IPS-NIHi11 (cell line): ENCODE measurements at places on chromosomes 6 and 20.

DNA sequence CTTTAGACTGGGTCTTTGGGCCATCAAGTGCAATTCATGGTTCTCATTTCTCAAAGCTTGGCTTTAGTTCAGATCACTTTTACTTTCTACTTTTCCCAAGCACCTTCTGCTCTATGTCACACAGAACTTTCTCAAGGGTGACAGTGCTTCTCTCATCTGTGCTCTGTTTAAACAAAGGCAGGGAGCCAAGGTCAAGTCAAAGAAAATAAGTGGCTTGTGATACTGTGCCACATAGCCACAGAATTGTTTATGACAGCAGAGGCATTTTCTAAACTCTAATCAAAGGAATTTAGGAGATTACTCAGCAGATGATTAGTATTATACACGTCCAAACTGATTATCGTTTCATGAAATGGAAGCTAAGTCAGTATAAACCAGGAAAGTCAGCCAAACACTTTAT lies 348.0 kb downstream of the HDGFL1 start:
- no peak for DNase-seq

- DNase-seq: no peak
Measured at GRCh38 chr6:6508643-6509042, 79.9 kb upstream of the LY86 start.

- DNase-seq: no peak
Measured at GRCh38 chr20:5030348-5031205, 29.3 kb upstream of the SLC23A2 start.

- no peak for DNase-seq
Measured at GRCh38 chr6:13412639-13413465, 74.5 kb downstream of the GFOD1 start.

DNA sequence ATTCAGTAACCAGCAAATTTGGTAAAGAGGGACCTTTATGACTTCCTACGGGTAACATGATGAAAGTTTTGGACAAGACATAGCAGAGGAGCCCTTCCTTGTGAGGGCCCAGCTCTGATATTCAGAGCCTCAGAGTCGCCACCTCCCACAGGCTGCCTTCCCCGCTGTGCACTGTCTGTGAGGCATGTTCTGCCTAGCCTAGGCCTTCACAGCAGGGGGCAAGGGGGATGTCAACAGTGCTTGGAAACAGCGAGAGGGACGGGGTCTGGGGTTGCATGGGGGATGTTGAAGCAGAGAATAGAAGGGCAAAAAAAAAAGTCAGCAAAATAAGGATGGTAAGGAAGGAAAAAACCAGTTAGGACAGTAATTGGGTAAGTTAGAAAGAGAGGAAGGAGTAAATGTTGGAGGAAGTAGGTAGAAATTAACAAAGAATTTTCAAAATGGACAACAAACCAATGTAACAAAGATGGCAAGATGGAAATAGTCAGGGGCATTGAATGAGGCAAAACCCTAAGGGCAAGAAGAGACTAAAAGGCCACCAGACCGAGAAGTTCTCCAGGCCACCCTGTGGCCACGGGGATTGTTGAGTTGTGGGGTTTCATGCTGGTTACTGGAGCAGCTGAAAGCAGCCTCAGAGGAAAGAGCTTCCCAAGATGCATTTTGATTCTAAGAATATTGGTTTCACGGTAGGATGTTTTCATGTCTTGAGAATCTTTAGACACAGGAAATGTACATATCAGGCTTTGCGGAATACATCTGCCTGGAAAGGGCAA lies 139.8 kb downstream of the LY86 start:
- no peak for DNase-seq
